ENCODE measurements at places on chromosomes 2 and 18. TPM values are rescaled to one million over a fixed set of nuclear protein-coding genes. Genes with fewer than 3 reads are reported as not detected.

- peak; percentile 68 for DNase-seq
Measured at GRCh38 chr2:241842620-241843211, 16.0 kb downstream of the PDCD1 start.

GRCh38 chr2:31066086-31066485 lies 72.2 kb downstream of the GALNT14 start:
- no peak for DNase-seq

- DNase-seq = no peak
Measured at GRCh38 chr2:42754776-42755140, 9.2 kb downstream of the OXER1 start.

DNA sequence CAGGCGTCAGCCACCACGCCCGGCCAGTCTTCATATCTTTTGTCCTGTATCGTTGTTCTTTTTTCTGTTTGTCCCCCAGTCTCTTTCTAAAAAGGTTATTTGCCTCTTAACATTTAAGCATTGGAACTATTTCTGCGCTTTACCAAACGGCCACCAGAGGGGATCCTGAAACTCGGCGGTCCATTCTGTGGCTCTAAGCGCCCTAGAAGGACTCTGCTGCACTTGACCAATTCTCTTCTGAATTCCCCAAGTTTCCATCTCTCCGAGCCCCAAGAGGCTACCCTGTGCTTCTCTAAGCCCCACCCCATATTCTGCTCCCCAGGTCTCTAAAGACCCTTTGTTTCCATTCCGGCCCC lies 33.1 kb upstream of the REG3G start:
- DNase-seq = no peak

DNA sequence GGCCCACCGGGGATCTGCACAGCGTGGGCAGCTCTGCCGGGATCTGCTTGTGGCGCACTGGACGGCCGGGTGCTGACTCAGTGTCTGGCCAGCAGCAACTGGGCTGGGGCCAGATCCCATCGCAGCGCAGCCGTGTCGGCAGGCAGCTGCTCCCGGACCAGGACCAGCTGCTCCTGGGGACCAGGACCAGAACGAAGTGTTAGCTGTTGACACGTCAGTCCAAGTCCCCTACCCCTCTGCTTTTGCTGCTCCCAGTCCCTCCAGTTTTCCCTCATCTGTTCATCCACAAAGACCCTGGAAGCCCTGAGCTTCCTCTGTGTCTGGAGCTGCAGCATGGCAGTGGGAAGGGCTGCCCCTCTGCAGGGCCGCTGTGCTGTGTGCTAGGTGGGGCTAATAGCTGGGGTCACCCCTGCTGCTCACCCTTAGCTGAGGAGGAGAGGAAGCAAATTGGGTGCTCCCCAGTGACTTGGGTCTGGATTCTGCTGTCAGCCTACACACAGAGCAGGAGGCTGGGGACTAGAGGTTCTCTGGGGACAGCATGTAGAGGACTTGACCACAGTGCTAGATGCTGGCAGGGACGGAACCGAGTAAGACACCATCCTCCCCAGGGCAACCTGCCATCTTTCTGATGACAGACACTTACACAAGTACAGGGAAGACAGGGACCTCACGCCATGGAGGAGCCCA lies 16.9 kb upstream of the KIF1A start:
- DNase-seq = no peak

DNA sequence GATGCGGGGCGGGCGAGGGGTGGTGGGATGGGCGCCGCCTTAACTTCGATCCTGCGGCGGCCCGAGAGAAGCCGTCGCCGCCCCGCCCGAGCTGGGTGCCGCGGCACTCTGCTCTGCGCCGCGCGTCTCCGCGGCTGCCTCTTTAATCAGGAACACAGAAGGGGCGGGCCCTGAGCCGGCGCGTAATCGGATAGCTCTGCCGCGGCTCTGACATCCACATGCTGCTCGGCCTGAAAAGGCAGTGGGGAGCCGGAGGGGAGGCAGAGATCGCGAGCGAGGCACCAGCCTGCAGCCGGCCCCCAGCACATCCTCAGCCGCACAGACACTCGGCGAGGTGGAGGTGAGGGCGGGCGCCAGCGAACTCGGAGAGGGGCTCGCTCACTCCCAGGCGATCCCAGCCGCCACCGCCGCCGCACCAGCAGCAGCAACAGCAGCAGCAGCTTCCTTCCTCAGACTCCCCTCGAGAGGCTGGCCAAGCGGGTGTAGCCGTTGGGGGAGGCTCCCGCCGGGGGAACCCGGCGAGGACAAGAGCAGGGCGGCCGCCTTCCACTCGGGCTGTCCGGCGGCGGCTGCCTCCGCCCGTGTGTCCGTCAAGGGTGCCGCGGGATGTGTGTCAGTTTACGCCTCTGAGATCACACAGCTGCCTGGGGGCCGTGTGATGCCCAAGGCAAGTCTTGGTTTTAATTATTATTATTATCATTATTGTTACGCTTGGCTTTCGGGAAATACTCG lies at the start of gene NRP2:
Gene NRP2, plus strand, starts transcription at position 263 of the 732 bp plus-strand sequence. CDS start 790 bp downstream, outside the sequence.
- peak; percentile 61 for DNase-seq

- no peak for DNase-seq
Measured at GRCh38 chr18:47545613-47546012, 294.2 kb upstream of the SKOR2 start.

DNA sequence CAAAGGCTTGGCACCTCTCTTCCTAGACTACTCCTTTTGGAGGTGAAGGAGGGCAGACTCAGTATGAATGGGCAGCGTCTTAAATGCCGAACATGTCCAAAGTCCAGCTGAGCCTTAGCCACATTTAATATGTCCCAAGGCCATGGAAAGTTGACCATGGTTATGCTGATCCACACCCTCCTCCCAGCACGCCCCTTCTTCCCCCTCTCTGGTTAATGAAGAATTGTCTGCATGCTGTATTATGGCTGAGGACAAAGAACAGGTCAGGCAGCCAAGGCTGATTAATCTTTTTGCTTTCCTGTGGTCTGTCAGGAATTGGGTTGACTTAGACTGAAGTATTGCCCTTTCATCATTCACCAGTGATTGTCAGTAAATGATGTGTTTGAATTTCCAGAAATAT lies 5.8 kb upstream of the MYOM1 start:
- no peak for DNase-seq

GRCh38 chr18:8800445-8800844 lies 95.1 kb downstream of the MTCL1 start:
- no peak for DNase-seq

- DNase-seq = no peak
Measured at GRCh38 chr2:182148344-182148743, 162.7 kb downstream of the PPP1R1C start.

DNA sequence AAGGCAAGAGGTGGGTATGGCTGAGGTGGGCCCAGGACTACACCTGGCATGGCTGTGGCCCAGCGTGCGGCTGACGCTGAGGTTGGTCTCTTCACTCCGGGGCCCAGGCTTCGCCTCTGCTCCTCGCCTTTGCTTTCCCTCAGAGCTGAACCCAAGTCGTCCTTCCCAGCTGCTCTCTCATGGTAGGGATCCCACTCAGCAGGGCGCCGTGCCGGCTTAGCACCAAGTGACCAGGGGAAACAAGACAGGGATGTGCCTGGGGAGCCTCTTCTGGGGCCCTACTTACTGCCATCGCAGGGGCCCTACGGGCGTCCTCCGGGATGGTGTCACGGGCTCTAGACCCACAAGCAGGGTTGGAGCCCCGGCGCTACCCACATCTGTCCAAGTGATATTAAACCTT lies 138.1 kb upstream of the ALKAL2 start:
- no peak for DNase-seq

GRCh38 chr18:31258789-31259188 lies 59.2 kb upstream of the DSG1 start:
- no peak for DNase-seq

DNA sequence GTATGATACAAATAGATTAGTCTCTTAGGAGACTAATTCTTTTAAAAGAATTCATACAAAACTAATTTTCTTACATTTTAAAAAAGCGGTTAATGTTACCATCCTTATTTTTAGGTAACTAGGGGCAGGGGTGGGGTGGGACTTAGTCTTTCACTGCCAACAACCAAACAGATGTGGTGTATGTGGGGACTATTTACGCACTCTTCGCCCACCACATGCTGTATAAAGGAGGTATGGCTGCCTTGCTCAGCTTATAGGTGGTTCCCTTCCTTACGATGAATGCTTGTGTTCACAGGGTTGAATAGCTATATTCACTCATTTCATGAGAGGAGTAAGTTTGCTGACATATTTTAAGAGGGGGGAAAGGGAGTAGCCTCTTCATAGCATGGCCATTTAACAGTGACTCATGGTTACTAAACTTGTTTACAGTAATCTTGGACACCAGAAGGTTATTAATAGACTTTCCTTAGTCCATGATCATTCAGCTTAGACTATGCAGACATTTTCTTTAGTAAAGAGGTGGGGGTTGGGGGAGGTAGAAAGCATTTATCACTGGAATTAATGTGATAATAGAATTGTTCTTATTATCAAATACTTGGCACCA lies 61.8 kb downstream of the CAB39 start:
- no peak for DNase-seq

DNA sequence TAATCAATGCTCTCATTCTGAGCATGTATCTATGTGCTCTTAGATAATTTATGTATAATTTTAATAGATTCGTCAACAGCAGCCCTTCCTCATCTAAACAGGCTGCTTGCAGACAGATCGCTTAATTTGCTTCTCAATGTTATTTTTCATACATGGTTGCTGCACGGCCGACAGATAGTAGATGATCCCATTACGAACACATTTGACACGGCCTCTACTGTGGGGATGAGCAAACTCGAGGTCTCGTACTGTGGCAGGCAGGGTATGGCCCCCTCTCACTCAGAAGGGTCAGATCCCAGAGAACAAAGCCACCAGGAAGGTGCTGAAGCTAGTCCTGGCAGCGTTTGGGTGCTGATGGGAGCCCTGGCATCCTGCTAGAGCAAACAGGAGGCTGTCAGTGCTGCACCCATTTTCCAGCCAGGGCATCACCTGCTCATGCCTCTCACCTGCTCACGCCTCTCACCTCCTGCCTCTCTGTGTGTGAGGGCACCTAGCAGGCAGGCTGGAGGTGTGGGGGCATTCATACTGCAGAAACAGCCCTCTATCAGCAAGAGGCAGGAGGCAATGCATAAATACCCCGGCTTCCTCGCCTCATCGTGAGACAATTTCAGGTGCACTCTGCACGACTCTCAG lies 80.0 kb downstream of the KLHL29 start:
- DNase-seq = no peak

- no peak for DNase-seq
Measured at GRCh38 chr2:180573951-180574350, 406.5 kb upstream of the UBE2E3 start.

DNA sequence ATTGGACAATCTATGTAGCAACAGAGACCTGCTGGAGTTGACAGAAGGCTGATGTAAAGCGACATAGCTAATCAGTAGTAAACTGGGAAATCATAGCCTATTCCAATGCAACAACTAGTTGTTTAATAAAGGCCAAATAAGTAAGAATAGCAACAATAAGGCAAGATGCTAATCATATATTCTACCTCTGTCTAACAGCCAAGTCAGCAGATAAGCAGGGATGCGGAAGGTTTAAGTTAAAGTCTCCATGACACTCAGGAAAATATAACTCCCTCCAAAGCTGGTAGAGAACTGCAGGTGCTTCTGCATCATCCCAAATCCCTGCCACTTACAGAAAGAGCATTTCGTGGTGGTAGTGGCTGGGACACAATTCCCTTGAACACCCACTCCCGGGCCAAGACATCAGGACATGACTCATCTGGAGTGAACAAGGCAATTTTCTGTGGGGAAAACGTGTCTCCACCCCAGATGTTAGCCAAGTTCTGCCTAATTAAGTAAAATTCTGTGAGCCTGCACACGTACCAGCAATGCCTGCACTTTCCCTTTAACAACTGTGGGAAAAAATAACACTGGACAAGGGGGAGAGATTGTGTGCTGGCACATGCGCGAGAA lies 413.6 kb upstream of the ID2 start:
- no peak for DNase-seq

GRCh38 chr18:10754128-10754527 lies 228.3 kb downstream of the NAPG start:
- DNase-seq = no peak

DNA sequence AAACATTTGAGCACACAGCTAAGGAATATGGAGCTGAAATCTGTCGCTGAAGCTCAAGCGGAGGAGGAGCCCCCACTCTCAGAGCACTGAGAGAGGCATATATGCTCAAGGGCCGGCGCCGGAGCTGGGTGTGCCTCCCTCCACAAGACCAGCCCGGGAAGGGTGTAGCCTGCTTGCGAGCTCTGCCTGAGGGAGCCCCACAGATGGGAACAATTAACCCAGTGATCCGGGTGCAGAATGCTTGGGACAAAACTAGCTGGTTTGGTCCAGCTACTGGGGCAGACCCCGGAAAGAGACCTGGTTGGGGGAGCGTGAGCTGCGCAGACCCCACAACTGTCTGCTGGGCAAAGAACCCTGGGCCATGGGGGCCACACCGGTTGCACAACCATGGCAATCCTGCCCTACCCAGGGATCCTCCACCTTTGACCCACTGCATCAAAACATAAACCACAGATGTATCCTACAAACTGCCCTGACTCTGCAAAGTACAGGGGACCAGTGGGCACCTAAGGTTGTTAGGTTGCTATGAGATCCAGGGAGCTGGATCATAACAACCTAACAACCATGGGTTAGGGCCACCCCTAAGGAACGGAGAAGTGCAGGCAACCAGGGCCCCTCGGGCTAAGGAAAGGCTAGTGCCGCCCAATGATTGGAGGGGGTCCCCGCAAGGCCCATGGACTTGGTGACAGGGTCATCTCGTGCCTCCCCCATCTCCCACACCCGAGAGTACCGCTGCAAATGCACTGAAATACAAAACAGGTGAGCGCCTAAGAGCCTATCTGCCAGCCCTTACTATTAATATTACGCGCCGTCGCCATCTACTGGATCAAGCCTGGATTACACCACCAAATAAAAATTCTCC lies 53.4 kb upstream of the SCN1A start:
- peak; percentile 23 for DNase-seq

The SCN7A gene
- total RNA-seq = not detected

The COL4A3 gene
- 0.39 TPM for total RNA-seq

The ODC1 gene
- 72.0 TPM for total RNA-seq

The COPS8 gene
- 37.3 TPM for total RNA-seq

The AQP4 gene
- not detected for total RNA-seq

The ZNF385B gene
- total RNA-seq = not detected

The PRADC1 gene
- 17.3 TPM for total RNA-seq

The LRRC30 gene
- not detected for total RNA-seq

The CD302 gene
- 0.72 TPM for total RNA-seq

The IL36RN gene
- total RNA-seq = not detected

The SOWAHC gene
- total RNA-seq = 0.99 TPM

The SPP2 gene
- not detected for total RNA-seq

The MDH1 gene
- total RNA-seq = 170 TPM

The SLC11A1 gene
- not detected for total RNA-seq
